ENCODE measurements at places on chromosomes 3 and 15.
A peak's percentile ranks its signal among the peaks of the same experiment; 100 is the strongest.

- DNase-seq = peak; percentile 74
Observed at GRCh38 chr3:182364723-182365650, 428.3 kb upstream of the ATP11B start.

GRCh38 chr3:94069194-94069813, 6.4 kb downstream of the NSUN3 start:
- DNase-seq = no peak

DNA sequence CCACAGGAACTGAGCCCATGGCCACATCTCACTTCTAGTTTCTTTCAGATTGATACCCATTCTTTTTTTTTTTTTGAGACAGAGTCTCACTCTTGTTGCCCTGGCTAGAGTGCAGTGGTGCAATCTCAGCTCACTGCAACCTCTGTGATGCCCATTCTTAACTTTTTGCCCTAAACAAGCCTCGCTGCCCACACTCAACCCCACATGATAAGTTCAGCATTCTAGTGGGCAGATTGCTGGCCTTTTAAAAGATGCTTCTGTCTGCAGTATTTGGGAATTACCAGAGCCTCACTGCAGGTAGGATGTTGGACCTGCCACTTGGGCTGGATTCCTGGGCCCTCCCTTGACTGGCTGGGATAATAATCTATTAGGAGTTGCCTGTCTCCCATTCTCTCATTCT, 51.0 kb downstream of the TRANK1 start:
- no peak for DNase-seq

GRCh38 chr15:33915571-33916407, 52.5 kb upstream of the CHRM5 start:
- no peak for DNase-seq

DNA sequence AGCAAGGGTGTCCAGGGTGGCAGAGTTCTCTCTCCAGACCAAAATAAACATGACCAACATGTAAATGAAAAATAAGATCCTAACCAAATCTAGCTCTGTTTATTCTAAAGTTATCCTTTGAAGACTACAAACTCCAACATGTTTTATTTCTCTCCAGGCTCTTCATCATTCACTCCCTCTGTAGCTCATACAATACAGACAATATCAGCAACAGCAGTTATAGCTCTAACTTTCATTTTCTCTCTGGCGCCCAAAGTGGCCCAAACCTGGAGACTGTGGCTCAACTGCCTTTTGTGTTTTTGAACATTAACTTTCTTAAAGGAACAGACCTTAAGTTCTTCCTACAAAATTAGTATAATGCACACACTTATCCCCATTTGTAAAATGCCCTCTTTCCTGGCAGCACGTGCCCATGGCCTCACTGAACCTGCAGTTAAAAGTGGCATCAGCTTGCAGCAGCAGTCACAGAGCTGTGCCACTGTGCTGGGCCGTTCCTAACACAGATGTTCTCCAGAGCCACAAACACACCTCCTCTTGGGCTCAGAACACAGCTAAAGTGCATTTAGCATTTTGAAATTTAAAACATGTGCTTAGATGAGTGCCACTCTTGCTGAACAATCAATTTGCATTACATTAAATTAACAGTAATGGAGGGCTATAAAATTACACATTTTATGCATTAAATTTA, 91.9 kb downstream of the RORA start:
- no peak for DNase-seq

GRCh38 chr3:65864357-65864904, 174.3 kb downstream of the MAGI1 start:
- no peak for DNase-seq

GRCh38 chr15:99961011-99961441, 227.8 kb upstream of the LYSMD4 start:
- no peak for DNase-seq

GRCh38 chr3:139231555-139232281, 112.1 kb upstream of the MRPS22 start:
- no peak for DNase-seq

DNA sequence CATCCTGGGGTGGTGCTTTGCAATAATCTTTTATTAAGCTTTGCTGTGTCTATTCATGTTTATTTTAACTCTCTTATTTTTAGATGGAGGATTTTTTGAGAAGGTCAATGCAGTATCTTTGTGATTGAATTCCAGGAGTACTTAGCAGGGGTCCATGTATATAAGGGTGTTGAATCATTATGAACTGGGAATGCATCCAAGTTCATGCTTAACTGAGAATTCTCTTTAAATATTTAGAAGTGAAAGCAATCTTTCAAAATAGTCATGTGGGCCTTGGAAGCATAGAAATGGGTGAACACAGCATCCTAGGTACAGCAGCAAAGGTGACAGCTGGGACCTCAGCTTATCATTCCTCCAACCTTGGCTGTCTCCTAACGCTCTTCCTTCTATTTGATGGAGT, 27.3 kb downstream of the SPTSSB start:
- DNase-seq = no peak

DNA sequence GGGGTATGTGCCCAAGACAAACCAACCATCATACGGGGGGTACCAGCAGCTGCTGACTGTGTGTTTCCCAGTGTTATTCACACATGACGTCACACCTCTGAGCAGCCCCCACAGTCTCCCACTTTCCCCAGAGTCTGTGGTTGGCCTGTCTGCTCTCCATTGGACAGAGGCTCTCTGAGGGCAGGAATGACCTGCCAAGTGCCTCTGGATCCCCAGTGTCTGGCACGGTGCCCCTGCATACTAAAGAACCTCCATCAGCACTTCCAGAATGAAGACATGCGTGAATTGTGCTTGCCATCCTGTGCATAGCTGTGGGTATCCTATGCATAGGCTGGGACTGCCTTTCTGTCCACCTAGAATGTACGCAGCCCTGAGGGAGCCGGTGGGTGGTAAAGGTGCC, 3.5 kb upstream of the CCDC9B start:
- no peak for DNase-seq

DNA sequence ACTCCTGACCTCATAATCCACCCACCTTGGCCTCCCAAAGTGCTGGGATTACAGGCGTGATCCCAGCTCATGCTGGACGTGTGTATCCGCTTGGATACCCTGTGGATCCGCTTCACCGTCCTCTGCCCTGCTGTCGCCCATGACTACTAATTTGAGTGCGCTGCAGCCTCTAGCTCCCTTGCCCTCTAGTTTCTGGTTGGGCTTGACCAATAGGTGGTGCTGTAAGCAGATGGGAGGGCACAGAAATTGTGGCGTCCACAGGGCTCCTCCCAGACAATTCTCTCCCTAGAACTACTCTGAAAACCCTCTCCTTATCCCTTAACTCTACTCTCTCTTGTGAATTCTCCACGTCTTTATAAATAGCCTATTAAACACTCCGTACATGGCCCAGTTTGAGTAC, 36.2 kb downstream of the ZPLD1 start:
- DNase-seq = no peak

GRCh38 chr3:36900474-36901443, 44.1 kb downstream of the TRANK1 start:
- no peak for DNase-seq

DNA sequence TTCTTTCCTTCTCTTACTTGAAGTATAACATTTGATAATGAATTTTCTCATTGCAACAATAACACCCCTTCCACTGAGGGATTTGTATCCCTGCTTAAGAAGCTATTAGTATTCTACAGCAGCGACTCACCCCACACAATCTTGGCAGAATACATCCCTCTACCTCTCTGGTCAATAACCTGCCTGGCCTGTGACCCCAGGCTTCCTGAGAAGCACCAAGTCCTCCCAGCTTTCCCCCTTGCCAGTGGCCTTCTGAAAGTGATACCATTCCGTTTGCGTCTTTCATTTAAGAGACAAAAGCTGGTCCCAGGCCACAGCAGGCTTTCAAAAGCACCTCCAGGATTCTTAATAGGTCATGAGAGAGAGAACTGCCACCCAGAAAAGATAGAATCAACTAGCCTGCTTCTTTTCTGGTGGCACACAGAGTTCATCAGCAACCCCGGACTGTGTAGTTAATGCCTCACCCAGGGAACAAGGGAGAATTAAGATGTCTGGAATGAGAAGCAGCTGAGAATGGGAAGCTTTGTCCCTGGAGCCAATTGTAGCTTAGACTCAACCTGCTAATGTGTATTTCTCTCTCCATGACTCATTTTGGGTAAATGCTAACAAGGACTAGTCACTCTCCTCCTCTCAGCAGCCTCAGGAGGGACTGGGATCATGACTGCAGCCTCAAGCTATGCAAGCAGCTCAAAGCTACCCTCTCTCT, 101.0 kb upstream of the CPNE4 start:
- DNase-seq = no peak

GRCh38 chr3:144295613-144296012, 324.0 kb downstream of the DIPK2A start:
- DNase-seq = no peak

DNA sequence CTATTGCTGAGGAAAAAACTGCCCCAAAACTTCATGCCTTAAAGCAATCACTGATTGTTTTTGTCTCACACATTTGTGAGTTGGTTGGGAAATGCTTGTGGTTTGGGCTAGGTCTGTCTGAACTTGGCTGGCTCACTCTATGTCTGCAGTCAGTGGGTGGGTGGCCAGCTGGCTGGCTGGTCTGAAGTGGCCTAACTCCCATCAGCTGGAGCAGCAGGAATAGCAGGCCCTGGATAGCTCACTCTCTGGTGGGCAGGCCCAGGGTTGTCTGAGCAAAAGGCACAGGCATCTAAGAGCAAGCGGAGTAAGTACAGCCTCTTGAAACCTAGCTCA, 37.7 kb upstream of the PRR20G start:
- no peak for DNase-seq

DNA sequence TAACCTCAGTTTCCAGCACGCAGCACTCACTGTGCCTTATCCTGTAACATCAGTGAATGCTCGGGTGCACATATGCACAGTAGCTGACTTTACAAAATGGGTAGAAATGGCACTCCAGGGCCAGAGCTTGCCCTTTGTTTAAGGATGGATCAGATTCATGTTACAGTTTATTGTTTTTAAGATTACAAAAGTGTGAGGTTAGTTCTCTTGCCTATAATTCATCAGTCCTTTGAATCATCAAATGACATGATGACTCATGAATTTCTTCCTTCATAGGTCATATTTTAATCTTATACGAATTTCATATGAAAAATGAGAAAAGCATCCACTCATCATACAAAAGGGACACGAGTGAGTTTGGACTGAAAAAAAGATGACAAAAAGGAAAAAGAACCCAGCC, 545.3 kb downstream of the GBE1 start:
- no peak for DNase-seq

- DNase-seq = no peak
Observed at GRCh38 chr3:178960181-178960580, 111.4 kb downstream of the ZMAT3 start.

- DNase-seq = no peak
Observed at GRCh38 chr3:192165552-192165951, 561.8 kb downstream of the FGF12 start.

DNA sequence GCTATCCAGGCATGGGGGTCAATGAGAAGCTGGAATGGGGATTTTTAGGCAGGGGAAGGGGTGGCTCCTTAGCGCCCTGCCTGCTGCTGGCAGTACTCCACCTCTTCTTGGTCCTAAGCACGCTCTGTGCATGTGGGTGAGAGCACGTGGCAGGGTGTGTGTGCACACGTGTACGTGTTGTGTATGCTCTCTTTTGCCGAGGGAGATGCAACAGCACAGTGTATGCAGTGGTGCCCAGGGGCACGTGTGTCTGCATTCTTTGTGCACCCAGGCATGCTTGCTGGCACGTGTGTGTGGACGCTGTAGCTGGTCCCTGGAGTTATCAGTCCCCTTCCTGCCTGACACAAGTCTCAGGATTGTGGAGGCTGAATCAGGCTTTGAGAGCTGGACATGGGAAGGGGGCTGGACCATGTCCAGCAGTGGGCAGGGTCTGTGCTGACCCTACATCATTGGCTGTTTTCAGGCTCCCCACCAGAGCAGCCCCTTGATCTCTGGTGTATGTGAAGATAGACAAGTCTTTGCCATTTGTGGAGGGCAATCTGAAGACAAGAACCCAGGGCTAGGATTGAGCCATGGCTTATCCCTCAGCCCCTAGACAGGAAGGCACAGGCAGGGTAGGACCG, 1.9 kb upstream of the CAMKV start:
- DNase-seq = peak; percentile 36

- no peak for DNase-seq
Observed at GRCh38 chr3:115551016-115551415, 72.3 kb upstream of the GAP43 start.

GRCh38 chr15:57035664-57036063, 117.2 kb downstream of the TCF12 start:
- DNase-seq = no peak

DNA sequence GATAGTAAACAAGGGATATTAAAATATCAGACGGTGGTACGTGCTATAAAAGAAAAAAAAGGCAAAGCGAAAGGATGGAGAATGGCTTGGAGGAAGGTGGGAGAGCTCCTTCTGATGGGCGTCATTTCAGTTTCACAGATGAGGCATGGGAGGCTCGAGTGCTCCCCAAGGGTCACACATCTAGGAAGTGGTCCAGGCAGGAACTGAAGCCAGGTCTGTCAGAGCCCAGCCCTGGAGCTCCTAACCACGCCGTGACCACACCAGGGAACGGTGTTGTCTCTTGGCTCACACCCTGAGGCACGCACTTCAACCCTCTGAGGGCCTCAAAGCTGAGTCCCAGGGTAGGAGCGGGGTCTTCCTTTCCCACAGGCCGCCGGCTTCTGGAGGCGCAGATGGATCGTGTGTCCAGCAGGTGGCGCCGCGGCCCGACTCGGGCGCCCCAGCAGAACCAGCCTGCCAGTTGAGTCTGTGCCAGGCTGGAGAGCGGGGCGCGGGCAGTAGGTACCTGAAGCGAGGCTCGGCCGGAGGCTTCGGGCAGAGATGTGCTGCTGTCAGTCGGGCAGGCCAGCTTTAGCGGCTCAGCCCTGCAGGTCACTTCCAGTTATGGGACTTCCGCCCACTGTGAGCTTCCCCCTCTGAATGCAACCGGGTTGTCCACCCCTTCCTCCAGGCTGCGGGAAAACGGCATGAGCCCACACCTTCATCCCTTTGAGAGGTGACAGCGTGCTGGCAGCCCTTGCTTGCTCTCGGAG, 68.1 kb downstream of the SLC6A1 start:
- peak; percentile 57 for DNase-seq

- no peak for DNase-seq
Observed at GRCh38 chr15:67880651-67881182, 40.9 kb upstream of the RNU6-1 start.

DNA sequence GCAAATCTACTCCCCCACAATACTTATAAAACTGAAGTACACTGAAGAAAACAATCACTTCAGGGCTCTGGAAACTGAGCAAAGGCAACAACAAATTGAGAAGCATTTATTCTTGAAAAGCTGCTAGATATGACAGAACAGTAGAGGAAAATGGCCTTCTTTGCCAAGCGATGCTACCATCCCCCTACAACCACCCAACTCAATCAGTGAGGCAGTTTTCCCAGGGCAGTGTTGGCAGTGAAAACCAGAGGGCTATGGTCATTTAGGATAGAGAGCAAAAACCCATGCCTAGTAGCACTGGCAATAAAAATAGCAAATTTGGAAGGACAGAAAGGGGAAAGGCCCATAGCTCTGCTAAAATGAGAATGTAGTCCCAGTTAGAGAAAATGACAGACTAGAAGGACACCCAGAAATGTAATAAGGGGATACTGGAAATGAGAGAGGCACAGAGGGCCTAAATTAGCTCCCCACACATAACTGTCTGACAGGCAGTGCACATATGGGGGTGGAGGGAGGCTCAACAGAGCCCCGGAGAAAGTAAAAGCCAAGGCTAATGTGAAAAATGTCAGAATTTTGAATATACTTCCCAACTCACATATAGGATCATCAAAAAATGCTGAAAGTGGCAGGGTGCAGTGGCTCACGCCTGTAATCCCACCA, 143.5 kb downstream of the GSK3B start:
- DNase-seq = no peak
